ENCODE measurements at places on chromosomes 3 and 15.
A peak's percentile ranks its signal among the peaks of the same experiment; 100 is the strongest.

- peak; percentile 18 for DNase-seq
Measured at GRCh38 chr15:84740691-84741090, 7.7 kb upstream of the ZNF592 start.

- no peak for DNase-seq
Measured at GRCh38 chr3:102457644-102458043, 22.8 kb downstream of the ZPLD1 start.

DNA sequence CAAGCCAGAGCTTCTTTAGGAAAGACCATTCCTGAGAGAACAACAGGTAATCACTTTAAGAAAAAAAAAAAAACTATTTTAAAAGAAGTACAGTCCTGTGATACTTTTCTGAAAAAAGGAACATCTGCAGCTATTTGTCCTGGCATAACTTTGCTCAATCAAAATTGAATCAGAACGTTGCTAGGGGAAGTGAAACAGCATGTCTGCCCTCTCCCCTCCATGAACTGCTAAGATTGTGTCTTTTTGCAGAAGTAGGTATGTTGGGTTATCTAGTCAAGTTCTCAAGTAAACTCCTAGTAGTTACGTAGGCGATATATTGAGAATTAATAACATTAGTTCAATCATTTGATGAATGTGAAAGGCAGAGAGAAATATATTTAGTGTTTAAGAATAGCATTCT, 1013.3 kb downstream of the TUSC7 start:
- no peak for DNase-seq

DNA sequence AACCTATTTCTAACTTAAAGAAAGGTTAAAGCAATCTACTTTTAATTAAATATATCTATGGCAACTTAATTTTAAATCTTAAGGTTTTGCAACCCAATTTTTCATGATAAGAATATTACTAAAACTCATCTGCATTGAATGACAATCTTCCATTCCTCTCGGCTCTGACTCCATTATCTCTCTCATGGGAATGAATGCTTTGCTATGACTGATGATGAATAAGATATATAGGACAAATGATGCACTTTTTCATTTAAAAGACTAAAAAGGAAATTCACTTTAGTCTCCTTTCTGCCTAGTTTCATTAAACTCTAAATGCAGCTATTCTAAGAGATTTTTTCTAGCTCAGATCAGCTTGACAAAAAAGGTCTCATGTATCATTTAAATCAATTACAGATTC, 68.7 kb downstream of the GBE1 start:
- DNase-seq: no peak

- no peak for DNase-seq
Measured at GRCh38 chr15:31266712-31267111, 59.9 kb upstream of the KLF13 start.

GRCh38 chr15:92614301-92614700, 41.3 kb downstream of the FAM174B start:
- DNase-seq: no peak

- DNase-seq: no peak
Measured at GRCh38 chr3:32450992-32451659, 51.5 kb downstream of the CMTM6 start.

GRCh38 chr15:39191871-39192291, 389.0 kb upstream of the THBS1 start:
- DNase-seq: no peak

All from NCI-H1694 treated with DMSO at 0.1 percent for 48 hours (cell line).